Fibroblast of villous mesenchyme (primary cell): ENCODE measurements at places on chromosomes 16 and 17. TPM values are rescaled to one million over a fixed set of nuclear protein-coding genes. Genes with fewer than 3 reads are reported as not detected.

ELOB gene
- total RNA-seq, result 203 and 227 TPM in 2 replicates

DNA sequence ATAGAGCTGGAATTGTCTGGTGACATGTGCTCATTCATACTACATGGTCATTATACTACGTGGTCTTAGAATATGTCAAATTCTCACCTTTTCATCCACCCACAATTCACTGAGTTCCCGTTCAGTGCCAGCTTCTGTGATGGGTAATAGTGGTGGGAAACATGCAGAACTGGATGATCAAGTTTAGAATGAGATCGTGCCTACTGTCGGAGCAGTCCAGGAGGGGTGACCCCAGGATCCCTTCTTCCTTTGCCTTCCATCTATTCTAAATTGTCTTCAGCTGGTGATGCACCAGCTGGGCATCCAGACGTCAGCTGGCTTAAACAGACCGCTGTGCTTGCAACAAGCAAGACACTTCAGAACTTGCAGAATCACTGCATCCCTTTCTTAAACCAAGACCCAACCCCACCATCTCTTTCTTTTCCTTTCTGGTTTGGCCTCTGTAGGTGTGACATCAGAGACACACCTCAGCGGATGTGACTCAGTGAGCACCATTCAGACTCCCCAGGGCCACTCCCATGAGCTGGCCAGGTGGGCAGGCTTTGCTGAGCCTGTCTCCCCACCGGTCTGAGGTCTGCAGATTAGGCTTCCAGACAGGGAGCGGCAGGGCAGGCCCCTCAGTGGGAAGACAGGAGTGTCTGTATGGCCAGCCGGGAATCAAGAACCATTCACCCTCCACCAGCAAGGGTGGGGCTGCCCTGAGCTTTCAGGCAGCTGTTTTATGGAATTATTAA lies 18.1 kb downstream of the C17orf100 start:
- no peak for DNase-seq

- no peak for DNase-seq
Observed at GRCh38 chr16:48432136-48432535, 46.9 kb upstream of the SIAH1 start.

GRCh38 chr17:13646969-13647542 lies 45.3 kb upstream of the HS3ST3A1 start:
- DNase-seq, result no peak

GRCh38 chr17:301681-302299 lies 50.8 kb downstream of the RPH3AL start:
- no peak for DNase-seq

GRCh38 chr17:2871720-2872119 lies 75.5 kb downstream of the RAP1GAP2 start:
- no peak for DNase-seq

TMEM238L gene
- not detected in 2 replicates for total RNA-seq

DNA sequence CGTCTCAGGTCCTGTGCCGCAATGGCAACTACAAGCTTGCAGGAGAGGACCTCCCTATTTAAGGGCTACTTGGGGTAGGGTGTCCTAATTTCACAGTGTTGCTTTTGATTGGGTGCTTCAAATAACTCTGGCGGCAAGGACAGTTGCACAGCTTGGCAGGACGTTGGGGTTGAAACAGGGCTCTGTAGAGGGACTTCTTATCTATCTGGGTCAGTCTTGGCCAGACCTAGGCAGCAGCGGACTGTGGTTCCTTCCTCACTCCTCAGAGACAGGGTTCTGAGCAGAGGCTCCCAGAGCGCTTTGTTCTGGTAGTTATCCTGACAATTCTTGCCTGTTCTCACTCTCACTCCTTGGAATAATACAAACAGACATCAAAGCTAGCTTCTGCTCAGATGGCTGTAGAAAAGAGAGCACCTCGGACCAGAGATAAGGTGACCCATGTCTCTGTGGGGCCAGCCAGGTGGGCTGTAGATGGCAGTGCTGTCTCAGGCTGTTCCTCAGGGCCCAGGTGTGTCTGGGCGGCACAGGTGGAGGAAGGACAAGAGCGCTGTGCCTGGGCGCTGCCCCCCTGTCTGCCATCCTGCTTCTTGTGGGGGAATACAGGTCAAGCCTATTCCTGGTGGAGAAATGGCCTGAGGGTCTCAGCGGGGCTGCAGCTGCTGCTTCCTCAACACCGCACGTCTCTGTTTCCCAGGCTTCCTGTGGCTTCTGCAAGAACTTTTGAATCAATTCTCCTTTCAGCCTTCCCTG lies 61.0 kb downstream of the PLD6 start:
- no peak for DNase-seq

CACNG3 gene
- not detected in 2 replicates for total RNA-seq

DNA sequence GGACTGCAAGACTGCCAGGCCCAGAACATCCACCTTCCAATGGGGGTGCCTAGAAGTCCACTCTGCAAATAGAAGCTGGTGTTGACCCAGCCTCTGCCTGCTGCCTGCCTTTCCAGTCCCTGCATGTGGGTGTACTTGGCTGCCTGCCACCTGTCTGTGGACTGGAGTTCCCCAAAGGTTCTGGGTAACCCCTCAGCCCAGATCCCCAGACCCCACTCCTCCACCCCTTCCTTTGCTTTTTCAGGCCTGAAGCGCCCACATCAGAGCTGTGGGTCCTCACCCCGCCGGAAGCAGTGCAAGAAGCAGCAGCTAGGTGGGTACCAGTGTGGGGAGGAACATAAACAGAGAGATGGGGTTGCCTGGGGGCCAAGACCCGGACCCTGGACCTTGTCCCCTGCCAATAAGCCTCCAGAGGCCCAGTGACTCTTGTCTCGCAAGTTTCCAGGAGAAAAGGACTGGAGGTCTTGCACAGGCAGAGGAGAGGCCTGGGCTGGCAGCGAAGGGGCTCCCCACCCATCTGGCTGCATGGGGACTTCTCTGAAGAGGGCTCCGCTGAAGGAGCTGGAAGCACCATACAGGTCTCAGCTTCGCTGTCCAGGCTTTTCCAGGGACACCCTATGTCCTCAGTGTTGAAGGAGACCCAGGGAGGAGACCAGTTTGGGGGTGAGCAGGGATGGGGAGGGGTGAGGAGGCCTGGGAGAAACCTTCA lies 34.3 kb downstream of the NLRC5 start:
- no peak for DNase-seq

DNA sequence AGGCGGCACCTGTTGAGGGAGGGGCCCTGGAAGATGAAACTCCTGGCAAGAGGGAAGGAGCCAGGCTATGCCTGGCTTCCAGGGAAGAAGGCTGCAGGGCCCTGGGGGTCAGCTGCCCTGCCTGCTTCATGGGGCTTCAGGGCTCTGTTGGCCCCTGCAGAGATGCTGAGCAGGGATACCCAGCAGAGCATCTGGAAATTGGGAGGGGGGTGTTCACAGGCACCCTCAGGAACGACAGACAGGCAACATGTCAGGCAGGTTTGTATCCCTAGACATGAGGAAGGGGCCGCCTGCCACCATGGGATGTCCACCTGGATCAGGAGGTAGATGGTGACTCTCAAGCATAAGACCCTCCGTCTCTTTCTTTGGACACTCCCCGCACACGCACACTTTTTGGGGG lies 13.8 kb upstream of the ZNF423 start:
- DNase-seq, result no peak

- DNase-seq, result no peak
Observed at GRCh38 chr16:3074860-3075522, 9.6 kb downstream of the IL32 start.

DNA sequence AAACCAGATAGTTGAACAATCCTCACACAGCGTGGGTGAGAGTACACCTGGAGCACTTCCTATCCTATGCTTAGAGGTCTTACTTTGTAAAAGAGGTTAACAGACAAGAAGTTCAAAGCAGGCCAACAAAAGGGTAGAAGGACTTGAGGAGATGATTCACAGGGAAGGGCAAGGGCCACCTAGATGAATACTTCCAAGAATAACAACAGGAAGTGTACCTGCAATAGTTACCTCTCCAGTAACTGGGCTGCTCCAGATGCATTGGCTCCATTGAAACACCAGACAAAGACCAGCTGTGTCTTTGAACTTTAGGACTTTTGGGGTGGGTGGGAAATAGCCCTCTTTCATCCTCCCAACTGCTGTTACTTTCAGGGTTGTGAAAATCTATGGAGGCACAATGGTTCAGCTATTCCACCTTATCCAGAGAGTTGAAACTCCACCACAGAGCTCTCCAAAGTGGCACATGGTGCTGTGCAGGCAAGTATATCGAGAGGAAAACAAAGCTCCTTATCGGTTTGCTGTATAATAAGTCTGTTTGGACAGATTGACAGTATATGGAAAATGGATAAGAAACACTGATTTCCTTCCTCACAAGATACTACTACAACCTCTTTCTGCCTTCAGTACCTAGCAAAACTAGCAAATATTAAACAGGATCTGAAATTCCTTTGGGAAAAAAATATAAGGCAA lies 22.7 kb downstream of the RNF43 start:
- no peak for DNase-seq

TMEM92 gene
- under 0.01 TPM in 1 of 2 replicates, not detected in the other for total RNA-seq

- no peak for DNase-seq
Observed at GRCh38 chr17:82869536-82869935, 29.7 kb upstream of the ZNF750 start.

GRCh38 chr16:88322500-88322970 lies 60.2 kb upstream of the ZNF469 start:
- no peak for DNase-seq

DNA sequence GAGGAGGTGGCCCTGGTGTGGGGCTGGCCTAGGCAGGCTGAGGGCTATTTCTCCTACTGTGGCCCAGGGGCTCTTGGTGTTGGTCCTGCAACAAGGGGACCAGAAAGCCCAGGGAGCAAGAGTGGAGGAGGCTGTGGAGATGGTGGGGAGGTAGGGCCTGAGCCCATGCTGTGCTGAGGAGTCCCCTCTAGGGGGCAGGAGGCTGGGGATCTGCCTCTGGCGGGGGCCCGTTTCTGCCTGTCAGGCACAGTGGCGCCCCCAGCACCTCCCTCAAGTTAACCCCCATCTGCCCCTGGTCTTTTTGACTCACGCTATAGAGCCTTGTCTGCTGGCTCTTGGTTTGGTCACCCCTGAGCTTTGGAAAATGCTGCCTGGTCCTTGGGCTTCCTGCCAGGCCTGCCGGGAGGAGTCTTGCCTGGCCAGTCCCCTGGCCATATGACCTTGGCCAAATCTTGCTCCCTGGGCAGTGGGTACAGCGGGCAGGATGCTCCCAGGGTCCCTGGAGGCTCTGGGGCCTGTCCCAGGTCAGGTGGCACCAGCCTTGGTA lies 5.9 kb downstream of the BAIAP2 start:
- DNase-seq, result no peak

PABPN1L gene
- not detected in 2 replicates for total RNA-seq

DNA sequence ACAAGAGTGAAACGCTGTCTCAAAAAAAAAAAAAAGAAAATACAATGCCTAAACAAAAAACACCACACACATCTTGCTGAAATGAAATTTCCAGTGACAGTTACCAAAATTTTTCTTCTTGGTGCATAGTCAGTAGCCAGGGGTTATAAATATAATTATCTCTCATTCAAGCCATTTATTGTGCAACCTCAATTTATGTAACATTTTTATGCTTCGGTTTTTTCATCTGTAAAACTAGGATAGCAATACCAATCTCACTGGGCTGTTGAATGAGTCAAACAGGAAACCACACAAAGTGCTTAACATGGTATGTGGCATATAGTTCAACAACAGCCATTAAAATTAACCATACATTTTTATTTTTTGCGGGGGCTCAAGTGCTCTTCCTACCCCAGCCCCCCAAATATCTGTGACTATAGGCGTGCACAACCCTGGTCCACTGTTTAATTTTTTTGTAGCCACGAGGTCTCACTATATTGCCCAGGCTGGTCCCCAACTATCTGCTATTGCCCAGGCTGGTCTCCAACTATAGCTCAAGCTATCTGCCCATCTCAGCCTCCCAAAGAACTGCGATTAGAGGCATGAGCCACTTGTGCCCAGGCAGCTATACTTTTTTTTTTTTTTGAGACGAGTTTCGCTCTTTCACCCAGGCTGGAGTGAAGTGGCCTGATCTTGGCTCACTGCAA lies 2.6 kb downstream of the COG4 start:
- peak; percentile 76 for DNase-seq

DNA sequence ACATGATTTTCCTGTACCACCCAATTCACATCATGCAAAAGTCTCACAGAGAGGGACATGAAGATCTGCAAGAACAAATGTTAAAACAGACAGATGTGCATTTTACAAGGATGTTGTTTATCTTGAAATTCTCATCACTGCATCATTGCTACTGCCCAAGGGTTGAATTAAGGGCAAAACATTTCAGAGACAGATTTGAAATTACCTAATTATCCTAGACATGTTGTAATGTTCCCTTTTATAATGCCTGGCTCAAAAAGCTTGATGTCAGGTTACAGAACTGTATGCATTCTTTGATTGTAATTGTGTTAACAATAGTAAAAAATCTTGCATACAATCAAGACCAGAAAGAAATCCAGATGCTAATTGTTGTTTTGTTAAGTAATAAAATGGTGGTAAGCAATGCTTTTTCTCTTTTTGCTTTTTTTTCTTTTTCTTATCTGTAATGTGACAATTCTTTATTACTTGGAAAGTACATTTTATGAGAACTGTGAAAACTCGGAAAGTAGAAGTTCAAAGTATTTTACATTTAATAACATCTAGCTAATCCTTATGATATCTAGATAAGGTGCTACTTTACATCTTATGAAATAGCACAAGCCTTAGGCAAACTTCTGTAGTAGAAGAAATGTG lies 3.6 kb upstream of the DUSP14 start:
- peak; percentile 84 for DNase-seq

GRCh38 chr17:4199818-4200402 lies 56.9 kb downstream of the CYB5D2 start:
- peak; percentile 48 for DNase-seq

- peak; percentile 74 for DNase-seq
Observed at GRCh38 chr17:43907425-43907981, at the start of gene MPP2. Gene MPP2 (minus strand): TSS chr17:43907536. CDS start chr17:43904460, 3,076 bp downstream.

DNA sequence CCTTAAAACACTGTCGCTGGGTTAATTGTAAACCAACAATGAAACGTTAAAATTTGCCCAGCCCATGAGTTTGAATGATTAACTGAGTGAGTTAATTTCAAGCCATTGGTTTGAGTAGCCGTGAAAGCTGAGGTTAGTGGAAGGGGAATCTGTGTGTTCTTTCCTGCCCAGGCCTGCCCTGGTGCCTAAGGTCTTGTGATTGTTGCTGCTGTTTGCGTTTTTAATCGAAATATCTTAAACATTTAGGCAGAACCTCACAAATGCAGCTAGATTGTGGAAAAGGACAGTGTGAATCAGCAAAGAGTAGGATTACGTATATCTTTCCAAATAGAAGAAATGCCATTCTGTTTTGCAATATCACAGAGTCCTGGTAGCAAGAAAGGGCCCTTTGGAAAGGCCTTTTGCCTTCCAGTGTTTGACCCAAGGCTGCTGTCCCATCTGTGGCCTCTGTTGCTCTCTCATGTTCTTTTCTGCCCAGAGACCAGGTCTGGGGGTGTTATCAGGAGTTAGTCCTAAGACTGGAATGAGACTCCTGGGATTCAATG lies 113.8 kb downstream of the MSI2 start:
- peak; percentile 95 for DNase-seq

GRCh38 chr17:51748749-51749604 lies 409.5 kb downstream of the CA10 start:
- DNase-seq, result no peak

DNA sequence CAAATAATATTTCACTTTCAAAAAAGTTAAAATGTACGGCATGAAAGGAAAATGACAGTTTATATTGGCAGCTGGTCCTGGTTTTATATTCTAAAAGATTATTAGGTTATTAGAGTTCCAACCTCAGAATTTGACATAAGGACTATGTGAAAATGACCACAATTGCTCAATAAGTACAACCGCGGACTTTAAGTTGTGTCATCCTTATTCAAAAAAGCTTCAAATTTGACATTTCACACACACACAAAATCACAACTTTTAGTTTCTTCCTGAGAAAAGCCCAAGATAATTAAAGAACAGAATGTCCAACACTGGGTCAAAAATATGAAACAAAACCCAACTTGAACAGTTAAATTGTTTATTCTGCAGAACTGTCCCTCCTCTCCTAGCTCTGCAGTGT lies 133.2 kb upstream of the AXIN2 start:
- DNase-seq, result peak; percentile 76

NPTX1 gene
- 1.3 and 2.2 TPM in 2 replicates for total RNA-seq

TAX1BP3 gene
- 215 and 228 TPM in 2 replicates for total RNA-seq

PNMT gene
- total RNA-seq, result not detected in 2 replicates
